ENCODE measurements at places on chromosomes 12 and 14. TPM values are rescaled to one million over a fixed set of nuclear protein-coding genes. Genes with fewer than 3 reads are reported as not detected.

STRN3 gene
- 34.2 TPM for total RNA-seq

DNA sequence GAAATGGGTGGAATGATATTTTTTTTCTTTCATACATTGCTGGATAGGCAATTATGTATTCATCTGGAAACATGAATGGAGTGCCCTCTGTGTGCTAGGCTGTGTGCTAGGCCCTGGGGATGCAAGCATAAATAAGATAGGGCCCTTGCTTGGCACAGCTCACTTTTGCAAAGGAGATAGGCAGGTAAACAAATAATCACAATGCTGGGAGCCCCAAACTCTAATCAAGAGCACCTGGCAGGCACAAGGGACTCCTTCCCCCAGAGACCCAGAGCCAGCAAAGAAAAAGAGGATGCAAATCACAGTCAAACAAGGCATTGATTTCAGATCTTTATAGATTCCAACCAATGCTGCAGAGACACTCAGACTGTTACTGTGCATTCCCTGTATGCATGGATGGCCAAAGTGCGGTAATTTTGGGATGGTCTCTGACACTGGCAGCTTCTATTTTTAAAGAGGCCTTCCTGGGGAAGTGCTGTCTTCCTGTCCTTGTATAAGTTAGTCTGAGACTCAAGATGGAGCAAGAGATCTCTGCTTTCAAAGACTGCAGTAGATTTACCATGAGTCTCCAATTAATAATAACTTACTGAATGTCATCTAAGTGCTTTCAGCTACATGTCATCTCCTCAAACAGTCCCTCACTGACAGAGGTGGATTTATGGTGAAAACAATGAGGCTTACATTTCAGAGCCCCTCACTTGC, 45.1 kb upstream of the CPM start:
- DNase-seq, result no peak

- no peak for DNase-seq
Measured at GRCh38 chr12:108568338-108569154, 6.2 kb downstream of the ISCU start.

ACVRL1 gene
- 4.7 TPM for total RNA-seq

FOXN4 gene
- total RNA-seq, result not detected

- no peak for DNase-seq
Measured at GRCh38 chr12:126210026-126210425, 1144.8 kb downstream of the AACS start.

DNA sequence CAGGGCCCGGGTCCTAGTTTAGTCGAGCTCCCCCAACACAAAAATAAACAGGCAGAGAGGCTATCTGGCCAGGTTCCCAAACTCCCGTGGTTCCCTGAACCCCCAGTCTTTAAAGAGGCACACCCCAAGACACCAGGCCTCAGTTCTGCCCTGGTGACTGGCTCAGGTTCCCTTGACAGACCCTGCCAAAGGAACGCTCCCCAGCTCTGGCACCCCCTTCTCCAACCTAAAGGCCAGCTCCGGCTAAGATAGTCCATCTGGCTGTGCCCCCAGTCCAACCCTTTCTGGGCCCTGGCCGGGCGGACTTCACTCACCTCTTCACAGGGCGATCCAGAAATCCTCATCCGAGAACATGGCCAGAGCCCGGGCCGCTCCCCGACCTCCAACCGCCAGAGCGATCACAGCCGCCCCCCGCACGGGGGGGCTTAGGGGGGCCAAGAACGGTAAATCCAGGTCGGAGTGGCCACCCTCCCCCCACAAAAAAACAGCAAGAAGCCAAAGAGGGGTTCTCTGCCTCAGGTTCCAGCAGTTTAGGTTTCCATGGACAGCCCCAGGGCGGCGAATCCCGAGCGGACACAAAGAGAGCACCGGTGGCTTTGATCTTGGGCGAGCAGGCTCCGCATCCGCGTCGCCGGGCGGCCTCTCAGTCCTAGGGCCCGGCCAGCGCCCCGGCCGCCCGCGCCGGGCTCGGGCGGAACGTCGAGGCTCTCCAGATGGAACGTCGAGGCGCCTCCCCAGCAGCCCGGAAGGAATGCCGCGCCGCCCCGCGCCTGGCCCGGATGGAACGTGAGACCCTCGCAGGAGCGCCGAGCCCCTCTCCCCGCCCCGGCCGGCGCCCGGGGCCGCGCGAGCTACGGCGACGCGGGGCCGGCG, 1.1 kb downstream of the KMT2D start:
- DNase-seq, result no peak

BHLHE41 gene
- total RNA-seq, result 9.0 TPM

- no peak for DNase-seq
Measured at GRCh38 chr14:60922050-60922449, 58.8 kb downstream of the TRMT5 start.

DNA sequence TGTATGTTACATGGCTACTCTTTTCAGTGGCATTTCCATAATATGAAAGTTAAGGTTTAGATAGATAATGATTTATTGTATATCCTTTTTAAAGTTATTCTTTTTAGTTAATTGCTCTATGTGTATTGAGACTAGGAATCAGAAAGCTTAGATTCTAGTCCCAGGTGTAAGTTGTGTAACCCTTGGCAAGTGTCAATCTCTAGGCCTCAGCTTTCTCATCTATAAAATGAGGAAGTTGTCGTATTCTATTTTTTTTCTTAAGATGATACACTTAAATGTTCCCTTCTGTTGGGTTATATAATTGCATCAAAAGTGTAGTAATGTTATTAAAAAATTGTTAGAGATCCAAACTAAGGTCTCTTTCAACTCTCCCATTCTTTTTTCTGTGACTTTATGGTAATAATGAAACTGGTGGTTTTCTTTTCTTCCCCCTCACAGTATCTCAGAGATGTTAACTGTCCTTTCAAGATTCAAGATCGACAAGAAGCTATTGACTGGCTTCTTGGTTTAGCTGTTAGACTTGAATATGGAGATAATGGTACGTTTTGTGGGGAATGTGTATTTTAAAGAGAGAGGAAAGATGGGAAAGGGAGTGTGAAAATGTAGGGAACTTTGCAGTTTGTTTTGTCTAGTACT, 4.1 kb downstream of the RTRAF start:
- DNase-seq, result no peak

DNA sequence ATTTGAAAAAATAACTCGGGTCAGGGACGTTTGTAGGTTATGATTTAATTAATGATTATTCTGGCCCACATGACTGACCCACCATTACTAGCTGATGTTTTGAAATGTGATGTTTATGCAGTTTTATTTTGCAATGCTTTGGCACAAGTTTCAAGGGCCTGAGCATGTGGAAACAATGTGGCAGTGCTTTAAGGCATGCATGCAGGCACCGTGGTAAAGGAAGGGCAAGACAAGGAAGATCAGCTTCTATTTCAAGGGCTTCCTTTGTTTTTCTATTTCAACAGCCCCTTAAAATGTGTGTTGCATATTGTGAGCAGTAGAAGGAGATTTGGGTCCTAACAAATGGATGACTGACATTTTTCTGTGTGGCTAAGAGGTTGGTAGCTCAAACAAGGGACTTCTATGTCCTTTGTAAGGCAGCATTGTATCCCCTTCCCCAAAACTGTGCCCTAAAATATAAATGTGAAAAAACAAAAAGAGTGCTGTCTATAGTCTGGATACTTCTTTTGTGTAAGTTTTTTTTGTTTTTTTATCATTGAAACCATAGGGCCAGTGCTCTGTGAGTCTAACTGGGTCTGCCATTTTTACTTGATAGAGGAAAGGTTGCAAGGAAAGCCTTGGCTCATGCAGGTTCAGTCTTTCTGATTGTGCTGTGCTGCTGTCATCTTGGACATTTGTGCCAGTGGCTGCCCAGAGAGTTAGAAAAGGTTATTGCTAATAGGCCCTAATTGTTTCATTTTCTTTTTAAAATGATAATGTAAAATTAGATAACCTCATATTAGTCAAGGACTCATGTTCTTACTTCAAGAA, 103.5 kb downstream of the FGD4 start:
- no peak for DNase-seq

DNA sequence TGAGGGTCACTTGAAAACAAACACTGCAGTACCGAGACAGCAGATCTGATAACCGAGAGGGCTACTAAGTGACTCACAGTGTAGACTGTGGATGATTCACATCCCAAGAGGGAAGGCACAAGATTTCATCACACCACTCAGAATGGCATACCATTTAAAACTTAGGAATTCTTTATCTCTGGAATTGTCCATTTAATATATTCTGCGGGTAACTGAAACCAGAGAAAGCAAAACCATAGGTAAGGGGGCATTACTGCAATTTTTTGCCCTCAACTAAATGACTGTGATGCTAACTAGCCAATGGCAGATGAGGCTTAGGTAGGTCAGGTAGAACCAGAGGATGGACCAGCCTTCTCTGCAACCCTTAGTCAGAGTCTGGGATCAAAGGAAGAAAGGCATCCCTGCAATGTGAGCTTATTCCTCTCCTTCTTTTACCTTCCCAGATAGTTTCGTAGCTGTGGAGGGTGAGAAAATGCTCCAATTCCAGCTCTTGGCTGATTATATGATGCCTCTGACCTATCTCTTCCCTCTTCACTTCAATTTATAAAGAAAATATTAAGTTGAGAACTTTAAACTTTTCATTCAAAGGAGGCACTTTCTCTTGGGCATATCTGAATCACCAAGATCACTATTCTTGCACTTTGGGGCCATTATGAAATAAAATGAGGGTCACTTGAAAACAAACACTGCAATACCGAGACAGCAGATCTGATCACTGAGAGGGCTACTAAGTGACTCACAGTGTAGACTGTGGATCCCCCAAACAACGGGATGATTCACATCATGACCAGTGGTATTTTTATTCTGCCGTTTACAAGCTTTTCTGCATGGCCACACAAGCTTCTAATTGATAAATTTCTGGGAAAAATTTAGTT, 6.8 kb downstream of the ART4 start:
- DNase-seq, result peak; percentile 65

PAX9 gene
- total RNA-seq, result not detected

MYBPC1 gene
- not detected for total RNA-seq

GRCh38 chr12:130611026-130611905, 104.8 kb downstream of the RIMBP2 start:
- DNase-seq, result no peak

GLS2 gene
- total RNA-seq, result 3.3 TPM

GRCh38 chr12:42564556-42564955, 25.0 kb downstream of the PRICKLE1 start:
- no peak for DNase-seq

All from kidney epithelial cell (primary cell).